ENCODE measurements at places on chromosomes 3 and 15.

- no peak for DNase-seq
Observed at GRCh38 chr3:78201091-78201490, 1161.2 kb downstream of the ROBO2 start.

DNA sequence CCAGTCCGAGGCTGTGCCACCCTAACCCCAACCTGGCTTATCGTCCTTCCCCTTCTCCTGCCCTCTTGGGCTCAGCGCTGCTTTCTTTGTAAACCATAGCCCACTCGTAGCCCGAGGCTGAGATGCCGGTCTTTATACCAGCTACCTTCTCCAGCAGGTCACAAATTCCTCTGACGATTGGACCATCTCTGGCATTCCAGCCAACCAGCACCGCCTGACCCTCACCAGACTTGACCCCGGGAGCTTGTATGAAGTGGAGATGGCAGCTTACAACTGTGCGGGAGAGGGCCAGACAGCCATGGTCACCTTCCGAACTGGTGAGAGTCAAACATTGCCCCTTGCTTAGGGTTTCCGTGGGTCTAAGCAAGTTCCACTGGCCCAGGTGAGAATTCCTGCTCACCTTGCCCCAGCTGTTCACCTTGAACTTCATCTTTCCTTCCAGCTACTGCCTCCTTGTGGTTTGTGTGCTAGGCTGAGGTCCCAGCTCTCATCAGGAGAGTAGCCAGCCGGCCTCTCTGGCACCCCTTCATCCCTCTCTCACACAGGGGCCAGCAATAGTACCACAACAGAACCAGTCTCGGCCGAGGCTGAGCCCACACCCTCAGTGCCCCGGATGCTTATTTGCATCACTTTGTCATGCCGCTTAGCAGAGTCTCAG, 66.7 kb downstream of the BOC start:
- DNase-seq = no peak

GRCh38 chr15:23497710-23498111, 50.7 kb upstream of the GOLGA6L2 start:
- no peak for DNase-seq

DNA sequence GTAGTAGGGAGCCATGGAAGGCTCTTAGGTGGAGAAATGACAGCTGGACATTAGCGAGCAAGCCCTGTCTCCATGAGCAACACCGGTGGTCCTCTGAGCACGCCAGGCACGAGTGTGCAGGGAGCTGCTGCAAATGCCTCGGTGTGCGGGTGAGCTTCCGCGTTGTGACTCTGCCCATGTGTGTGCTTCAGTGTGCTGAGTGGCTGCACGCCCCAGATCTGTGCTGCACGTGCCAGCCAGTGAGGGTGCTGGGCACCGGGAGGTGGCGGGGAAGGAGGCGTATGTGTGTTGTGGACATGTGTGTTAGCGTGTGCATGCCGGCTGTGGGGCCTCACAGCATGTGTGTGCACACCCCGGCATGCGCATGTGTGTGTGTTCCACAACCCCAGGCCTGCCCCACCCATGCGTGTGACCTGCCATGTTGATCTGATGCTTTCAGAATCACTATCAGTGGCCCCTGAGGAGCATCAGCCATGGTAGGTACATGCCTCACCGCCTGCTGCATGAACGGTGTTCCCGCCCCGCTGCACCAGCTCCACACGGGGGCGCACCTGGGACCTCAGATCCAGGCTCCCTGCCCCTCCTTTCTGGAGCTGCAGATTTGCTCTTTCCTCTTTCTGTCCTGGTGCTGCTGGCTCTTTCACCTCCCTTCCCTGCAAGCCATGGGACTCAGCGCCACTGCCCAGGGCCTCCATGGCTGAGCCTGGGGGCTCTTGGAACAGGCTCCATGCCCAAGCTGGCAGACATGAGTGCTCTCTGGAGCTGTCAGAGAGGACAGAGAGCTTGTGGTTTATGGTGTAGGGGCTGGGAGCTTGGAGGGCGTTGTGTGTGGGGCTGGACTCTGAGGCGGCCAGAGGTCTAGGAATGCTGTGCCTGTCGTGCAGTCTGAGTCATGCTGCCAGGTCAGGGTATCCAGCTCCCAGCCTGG, 169.4 kb downstream of the TBC1D2B start:
- DNase-seq = no peak

DNA sequence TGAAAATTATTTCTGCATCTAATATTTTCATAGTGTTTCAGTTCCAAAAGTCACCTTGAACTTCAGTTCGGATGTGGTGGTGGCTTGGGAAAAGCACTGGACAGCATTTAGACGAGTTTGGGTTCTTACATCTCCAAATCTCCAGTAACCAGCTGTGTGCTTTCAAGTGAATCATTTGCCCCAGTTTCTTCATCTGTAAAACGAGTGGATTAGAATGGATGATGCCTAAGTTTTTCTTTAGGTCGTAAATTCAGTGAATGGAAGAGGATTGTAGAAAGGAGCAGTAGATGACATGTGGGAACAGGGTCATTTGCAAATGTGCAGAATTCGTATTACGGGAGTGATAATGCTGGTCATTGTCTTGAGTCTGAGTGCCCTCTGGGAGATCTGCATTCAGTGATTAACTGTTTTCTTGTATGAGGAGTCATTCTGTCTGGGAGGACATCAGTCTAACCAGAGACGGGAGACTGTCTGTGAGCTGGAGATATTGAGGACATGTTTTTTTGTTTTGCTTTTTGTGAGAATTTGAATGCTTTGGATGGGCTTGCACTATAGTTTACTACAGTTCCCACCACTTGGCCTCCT, 641.6 kb upstream of the TBL1XR1 start:
- no peak for DNase-seq

DNA sequence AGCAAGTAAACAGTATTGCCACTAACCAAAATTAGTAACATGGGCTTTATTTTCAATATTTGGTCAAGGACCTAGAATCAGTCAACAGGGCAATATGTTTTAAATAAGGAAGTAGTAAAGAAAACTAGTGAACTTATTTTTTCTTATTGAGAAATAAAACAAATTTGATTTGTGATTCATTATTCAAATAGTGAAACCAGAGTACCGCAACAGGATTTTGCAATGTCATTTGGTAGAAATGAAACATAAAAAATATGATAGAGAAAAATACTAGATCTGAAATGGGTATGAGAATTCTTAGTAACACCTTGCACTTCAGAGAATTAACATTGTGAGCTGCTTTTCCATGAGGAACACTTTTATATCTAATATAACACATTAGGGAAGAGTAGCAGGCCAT, 291.8 kb upstream of the GBE1 start:
- no peak for DNase-seq
